ENCODE measurements at places on chromosomes 7 and 10.

DNA sequence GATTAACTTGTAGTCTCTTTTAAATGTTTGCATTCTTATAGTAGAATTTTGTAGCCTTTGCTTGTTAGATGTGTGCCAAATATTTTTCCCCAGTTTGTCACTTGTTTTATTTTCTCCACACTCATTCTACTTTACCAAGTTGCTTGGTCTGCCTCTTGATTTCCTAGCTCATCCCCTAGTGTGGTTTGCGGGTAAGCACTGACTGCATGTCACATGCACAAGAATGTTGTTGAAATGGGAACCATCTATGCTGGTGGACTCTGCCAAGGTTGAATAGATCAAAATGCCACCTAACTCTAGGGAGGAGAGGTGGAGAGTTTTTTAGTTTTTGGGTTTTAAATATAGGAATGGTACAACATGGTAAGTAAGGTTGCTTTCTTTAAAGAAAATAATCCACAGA, 47.6 kb downstream of the FZD1 start:
- DNase-seq: no peak

GRCh38 chr10:93364966-93365365, 117.2 kb downstream of the MYOF start:
- DNase-seq: no peak

DNA sequence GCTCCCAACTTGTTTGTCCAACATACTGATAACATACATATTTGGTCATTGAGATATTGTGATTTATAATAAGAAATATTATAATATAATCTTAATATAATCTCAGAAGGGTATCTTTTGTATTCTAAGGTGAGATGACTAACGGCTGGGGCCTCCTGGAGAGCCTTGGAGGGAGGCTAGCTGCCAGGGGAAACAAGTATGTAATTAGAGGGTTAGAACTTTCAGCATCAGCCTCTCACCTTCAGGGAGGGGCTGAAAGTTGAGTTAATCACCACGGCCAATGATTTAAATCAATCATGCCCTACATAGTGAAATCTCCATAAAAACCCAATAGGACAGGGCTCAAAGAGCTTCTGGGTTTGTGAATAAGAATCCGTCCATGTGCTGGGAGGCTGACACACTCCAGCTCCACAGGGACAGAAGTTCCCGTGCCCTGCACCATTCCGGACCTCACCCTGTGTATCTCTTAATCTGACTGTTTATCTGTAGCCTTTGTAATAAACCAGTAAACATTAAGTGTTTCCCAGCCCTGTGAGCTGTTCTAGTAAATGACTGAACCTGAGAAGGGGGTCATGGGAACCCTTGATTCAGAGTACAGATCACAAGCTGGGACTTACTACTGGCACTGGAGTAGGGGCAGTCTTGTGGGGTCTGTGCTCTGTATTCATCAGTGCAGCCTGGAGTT, 86.3 kb upstream of the STEAP1B start:
- DNase-seq: no peak

- no peak for DNase-seq
Observed at GRCh38 chr7:36884351-36884750, 160.1 kb upstream of the AOAH start.

GRCh38 chr7:42083284-42083683, 153.7 kb downstream of the GLI3 start:
- no peak for DNase-seq

DNA sequence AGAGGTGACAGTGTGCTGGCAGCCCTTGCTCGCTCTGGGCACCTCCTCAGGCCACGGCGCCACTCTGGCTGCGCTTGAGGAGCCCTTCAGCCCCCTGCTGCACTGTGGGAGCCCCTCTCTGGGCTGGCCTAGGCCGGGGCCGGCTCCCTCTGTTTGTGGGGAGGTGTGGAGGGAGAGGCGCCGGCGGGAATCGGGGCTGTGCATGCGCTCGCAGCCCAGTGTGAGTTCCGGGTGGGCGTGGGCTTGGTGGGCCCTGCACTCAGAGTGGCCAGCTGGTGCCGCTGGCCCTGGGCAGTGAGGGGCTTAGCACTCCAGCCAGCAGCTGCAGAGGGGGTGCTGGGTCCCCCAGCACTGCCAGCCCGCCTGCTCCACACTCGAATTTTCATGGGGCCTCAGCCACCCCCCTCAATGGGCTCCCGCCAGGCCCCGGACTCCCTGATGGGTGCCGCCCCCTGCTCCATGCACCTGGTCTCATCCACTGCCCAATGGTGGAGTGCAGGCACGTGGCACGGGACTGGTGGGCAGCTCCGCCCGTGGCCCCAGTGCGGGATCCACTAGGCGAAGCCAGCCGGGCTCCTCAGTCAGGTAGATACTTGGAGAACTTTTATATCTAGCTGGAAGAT, 96.7 kb upstream of the BET1 start:
- DNase-seq: no peak
